Stimulated activated CD4-positive, alpha-beta T cell treated with anti-CD3 and anti-CD28 coated beads, TNF-alpha, amount 100 ng/mL, for 1 hour (primary cell): ENCODE measurements at places on chromosomes 2 and 18.

DNA sequence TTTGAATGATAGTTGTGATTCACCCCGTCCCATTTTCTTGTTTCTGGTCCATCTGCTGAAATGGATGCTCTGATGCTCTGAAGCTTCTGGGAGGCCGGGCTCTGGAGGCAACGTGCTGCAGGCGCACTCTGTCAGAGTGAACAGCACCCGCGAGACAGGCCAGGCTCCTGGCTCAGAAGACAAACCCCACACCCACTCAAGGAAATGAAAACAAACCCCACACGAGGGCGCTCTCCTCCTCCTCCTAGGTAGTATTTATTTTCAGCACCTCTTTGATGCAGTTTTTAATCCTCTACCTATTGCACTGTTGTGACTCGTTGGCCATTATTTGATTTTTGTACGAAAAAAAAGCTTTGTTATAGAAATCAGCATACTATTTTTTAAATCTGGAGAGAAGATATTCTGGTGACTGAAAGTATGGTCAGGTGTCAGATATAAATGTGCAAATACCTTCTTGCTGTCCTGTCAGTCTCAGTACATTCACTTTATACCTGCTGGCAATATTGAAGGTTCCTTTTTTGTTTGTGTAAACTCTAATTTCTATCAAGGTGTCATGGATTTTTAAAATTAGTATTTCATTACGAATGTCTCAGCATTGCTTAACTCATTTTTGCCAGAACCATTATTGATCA lies 10.3 kb upstream of the CHST10 start:
- DNase-seq, result peak; percentile 54

- no peak for DNase-seq
These were observed 3.0 kb upstream of the FIGLA start for GRCh38 chr2:70793450-70793849.

GRCh38 chr2:202069170-202070067 lies 3.6 kb upstream of the KIAA2012 start:
- no peak for DNase-seq

DNA sequence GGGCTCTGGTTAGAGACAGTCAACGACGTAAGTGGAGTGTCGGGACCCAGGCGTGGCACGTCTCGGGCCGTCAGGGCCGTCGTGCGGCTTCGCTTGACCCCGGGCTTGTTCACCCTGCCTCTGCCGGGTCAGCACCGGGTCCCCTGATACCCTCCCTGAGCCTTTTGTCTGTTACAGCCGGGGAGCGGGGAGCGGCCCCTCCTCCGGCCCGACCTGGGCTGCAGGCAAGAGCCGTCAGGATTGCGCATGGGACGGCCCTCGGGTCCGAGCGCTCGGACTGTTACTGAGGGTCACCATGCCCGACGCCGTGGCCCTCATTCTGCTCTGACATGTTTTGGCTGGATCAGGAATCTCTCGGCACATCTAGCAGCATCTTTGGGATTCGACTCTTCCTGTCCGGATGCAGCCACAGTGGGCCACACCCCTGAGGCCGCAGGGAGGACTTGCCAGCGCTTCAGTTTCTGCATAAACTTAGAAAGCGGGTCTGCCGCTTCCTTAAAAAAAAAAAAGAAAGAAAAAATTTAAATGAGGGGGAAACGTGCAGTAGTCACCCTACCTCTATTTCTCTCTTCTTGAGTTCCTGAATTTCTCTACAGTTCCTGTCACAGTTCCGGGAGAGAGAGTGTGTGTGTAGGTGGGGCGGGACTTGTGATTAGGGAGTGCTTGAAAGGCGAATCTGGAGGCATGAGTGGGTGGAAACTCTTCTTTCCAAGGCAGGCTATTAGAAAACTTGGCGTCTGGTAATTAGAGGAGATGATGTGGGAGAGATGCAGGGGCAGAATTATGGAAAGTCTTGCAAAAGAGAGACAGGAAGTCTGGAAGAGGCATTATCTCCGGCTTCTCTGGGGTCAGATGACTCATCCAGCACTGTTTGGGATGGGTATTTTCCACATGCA lies 909 bp downstream of the TMEM87B start:
- no peak for DNase-seq

- no peak for DNase-seq
These were observed 90.3 kb downstream of the PTPN4 start for GRCh38 chr2:119849838-119850565.

DNA sequence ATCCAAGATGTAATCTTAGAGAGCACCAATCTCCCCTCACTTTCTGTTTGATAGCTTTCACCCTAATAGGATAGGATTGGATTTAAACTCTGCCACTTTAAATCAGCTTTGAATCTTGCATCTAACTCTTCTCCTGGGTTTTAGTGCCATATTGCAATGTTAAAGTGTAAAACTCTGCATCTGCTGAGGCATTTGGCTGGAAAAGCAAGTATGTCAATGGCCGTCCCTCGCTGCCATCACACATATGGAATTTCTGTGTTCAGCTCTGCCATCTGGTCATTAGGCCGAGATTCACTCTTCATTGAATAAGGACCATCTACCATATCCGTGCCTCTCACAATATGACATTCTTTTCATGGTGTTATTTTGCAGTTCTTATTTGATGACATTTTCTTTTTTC lies 728.1 kb upstream of the PIK3C3 start:
- no peak for DNase-seq
